Fibroblast of skin of scalp (primary cell): ENCODE measurements at places on chromosomes 2 and 18.
A peak's percentile ranks its signal among the peaks of the same experiment; 100 is the strongest.

- no peak for DNase-seq
Measured at GRCh38 chr2:218807626-218808025, 24.0 kb downstream of the PRKAG3 start.

- DNase-seq = no peak
Measured at GRCh38 chr2:40219141-40219540, 232.7 kb downstream of the SLC8A1 start.

DNA sequence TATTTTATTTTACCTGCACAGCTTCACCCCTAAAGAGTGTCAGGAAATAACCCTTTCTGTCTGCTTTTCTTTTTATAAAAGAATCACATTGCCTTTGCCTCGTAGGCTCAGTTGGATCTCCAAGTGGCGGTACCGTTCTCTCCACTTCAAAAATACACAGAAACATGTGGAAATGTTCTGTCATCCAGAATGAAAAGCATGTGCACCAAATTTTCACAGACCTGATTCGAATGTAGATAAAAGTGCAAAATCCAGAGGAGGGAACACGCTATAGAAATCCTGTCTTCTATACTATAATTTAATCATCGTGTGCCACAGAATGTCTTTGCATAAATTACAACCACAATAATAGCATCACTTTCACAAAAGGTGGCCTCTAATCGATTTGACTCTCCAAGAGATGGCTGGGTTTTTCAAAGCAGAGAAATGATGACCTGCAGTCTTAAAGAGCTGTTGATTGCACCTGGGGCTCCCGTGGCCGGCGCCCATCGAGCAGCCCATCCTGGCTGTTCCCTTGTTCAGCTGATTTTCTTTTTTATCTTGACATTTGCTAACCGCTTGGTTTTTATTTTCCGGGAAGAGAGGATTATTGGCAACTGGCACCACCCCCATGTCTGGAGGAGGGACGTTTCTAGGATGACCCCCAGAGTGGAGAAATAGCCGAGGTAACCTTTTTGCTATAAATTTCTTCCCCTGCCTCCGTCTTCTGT lies 290.2 kb downstream of the SOX11 start:
- no peak for DNase-seq

GRCh38 chr2:54457323-54458023 lies 1.3 kb downstream of the SPTBN1 start:
- DNase-seq = no peak

DNA sequence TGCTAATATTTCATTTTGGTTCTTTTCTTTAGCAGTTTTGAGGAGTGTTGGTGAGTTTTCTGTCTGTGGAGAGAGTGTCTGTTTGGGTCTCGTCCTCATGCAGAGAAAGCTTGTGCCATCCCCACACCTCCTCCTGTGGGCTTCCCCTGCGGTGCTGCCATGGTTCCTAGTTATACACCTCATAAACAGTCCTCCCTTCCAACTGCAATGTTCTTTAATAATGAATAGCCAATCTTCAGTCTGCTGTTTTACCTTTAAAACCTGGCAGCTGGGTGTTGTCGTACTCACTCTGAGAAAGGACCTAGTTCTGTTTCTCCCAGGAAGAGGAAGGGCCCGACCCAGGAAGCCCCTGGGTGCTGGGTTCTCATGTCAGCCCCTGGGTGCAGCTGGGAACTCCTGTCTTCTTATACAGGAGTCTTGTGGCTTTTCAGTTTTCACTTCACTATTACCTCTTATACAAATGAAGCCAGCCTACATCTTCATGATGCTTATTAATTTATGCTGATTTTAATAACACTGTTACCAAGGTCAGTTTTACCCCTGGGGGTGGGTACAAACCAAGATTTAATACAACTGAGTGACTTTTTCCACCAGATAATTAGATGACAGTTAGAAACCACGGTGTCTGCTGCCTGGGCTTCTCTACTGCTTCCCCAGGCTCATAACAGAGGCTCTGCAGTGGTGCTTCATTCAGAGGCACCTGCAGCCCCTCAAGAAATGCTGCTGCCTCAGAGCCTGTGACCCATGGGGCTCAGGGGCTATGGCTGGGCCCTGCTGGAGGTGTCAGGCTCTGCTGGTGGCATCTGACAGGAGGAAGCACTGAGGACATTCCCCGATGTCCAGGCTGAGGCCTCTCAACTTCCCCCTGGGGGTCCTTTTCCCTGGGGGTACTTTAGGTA lies 59.1 kb downstream of the COA5 start:
- no peak for DNase-seq

- DNase-seq = no peak
Measured at GRCh38 chr18:75081486-75081885, 127.5 kb downstream of the PTGR3 start.

DNA sequence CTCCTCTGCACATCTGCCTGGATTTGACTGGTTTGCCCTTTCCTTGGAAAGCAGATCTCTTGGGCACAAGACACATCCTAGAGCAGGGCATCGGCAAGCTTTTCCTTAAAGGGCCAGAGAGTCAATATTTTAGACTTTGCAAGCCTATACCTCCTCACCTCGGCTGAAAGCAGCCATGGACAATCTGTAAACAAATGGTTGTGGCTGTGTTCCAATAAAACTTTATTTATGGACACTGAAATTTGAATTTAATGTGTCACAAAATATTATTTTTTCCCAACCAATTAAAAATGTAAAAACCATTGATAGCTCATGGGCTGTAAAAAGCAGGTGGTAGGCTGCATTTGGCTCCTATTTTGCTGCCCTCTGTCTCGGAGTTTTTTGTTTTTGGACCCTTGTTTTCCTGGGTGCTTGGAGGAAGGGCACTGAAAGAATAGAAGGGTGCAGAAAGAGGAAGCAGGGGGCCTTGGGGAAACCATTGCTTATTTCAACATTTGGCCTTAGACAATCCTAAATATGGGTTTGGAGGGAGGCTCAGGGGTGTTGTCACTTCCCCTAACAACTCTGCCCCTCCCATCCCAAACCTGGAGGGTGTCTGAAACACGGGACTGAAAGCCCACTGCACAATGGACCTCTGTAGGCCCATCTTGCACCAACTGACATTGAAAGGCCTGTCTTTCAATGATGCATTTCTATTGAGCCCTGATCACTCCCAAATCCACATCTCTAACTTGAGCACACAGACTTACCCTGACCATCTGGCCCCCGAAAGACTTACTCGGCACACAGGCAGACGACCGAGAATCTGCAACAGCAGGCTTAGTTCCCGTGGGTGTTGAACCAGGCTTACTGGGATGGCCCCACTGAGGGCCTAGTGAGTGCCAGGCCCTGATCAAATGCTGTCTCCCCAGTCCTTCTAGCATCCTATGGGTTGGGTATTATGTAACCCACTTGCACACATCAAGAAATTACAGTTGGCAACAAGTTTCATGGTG lies 7.1 kb upstream of the ZFP36L2 start:
- DNase-seq = no peak

DNA sequence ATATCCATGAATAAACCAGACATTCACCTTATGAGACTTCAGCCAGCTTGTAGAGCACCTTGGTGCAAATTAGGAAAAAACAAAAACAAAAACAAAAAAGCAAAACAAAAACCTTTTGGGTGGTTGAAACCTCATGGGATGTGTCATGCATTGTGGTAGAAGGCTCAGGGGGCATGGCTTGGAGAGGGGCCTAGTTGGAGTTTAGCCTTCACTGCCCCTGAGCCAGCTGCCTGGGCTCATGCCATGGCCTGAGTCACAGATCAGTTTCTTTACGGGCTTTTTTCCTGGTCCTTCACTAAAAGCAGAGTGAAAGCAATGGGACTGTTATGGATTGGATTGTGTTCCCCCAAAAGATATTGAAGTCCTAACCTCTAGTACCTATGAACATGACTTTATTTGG lies 22.0 kb upstream of the DAPL1 start:
- DNase-seq = no peak

- no peak for DNase-seq
Measured at GRCh38 chr2:121254748-121255147, 30.3 kb downstream of the TFCP2L1 start.

- no peak for DNase-seq
Measured at GRCh38 chr2:181680055-181680936, at the start of gene NEUROD1. NEUROD1 (minus strand) TSS chr2:181680517; CDS start chr2:181678860, 1,657 bp downstream.

GRCh38 chr2:60483401-60483800 lies 70.1 kb downstream of the BCL11A start:
- DNase-seq = peak; percentile 97

DNA sequence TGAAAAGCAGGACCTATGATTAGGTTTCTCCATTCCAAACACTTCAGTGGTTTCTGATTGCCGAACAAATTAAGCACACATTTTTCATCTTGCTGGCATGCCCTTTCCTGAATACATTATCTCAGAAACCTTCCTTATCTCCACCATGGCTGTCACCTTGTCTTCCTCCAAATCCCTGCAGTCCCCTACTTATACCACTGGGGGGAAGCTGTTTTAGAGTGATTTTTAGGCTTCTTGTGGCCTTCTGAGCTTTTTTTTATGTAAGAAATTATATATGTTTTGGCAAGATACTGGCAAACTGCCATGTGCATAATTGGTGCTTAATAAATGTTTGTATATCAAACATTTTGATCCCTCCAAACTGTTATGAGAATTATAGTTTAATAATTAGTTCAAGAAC lies 229.2 kb downstream of the MYT1L start:
- DNase-seq = peak; percentile 5

DNA sequence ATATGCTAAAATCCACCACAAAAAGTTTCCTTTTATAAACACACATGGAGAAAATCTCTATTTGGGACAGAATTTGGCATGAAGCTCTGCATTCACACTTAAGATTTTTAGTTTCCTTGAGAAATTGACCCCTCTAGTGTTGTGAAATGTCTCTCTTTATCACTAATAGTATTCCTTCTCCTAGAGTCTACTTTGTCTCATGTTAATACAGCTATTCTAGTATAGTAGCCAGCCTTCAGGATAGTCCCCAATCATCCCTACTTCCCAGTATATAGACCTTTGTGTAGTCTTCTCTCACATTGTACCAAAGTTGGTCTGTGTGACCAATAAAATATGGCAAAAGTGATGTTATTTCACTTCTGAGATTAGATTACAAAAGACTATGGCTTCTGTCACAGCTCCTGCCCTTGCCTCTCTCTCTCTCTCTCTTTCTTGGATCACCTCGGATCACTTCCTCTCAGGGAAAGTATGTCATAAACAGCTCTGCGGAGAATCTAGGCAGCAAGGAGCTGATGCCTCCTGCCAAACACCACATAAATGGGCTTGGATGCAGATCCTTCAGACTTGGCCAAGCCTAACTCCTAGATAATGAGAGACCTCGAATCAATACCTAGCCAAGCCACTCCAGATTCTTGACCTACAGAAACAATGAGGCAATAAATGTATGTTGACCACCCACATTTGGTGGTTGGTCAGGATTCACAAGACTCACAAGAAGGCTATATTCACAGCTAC lies 59.7 kb upstream of the NABP1 start:
- DNase-seq = no peak

DNA sequence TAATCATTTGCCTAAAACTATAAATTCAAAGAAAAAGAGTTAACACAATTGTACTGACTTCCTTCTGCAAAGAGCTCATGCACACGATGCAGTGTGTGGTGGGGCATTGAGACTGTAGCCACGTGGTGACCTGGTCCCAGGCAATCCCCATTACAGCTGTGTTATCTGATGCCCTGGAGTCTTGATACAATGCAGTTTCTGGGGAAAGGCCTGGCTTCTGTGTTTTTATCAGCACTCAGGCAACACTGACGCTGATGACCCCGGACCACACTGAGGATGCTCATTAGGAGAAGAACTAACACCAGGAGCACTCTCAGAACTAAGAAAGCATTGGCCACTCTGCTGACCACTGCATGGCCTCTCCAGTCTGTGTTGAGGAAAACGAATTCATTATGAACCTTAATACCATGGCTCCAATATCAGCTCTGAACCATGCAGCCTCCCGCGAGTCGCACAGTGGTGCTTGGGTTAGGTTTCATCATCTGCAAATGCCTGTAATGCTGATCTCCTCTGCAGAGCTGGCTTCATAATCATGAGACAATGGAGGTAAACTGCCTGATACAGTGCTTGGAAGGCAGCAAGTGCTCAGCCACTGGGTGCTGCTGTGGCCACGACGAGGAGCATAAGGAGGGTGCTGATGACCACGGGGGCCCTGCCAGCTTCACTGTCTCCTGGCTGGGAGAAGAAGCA lies 218.5 kb downstream of the MYT1L start:
- DNase-seq = no peak

GRCh38 chr2:96163415-96163767 lies 18.2 kb upstream of the DUSP2 start:
- DNase-seq = no peak

DNA sequence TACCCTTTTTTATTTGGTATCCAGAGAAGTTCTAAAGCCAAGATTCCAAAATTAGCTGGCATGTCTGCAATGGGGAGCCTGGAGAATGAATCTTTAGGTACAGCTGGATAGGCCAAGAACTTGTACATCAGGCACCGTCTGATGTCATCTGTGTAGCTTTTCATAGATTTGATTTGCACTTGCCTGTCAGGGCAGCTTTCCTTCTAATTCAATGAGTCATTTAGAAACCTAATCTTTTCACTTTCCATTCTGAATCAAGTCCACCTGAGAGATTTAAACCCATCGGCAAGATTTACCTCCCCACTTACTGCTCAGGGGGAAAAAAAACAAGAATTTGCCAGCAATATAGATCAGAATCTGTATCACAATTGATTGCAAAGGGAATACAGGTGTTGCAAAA lies 60.9 kb upstream of the ACAA2 start:
- DNase-seq = no peak
